Nephron progenitor cell (in vitro differentiated cells): ENCODE measurements at places on chromosomes 7 and 10.

GRCh38 chr7:29120955-29121354 lies 25.4 kb downstream of the CPVL start:
- DNase-seq = no peak
- H3K4me3 ChIP-seq = no peak overlapping the region
- H3K4me1 ChIP-seq = peaks cover 15% of the 10 kb centered on the region

DNA sequence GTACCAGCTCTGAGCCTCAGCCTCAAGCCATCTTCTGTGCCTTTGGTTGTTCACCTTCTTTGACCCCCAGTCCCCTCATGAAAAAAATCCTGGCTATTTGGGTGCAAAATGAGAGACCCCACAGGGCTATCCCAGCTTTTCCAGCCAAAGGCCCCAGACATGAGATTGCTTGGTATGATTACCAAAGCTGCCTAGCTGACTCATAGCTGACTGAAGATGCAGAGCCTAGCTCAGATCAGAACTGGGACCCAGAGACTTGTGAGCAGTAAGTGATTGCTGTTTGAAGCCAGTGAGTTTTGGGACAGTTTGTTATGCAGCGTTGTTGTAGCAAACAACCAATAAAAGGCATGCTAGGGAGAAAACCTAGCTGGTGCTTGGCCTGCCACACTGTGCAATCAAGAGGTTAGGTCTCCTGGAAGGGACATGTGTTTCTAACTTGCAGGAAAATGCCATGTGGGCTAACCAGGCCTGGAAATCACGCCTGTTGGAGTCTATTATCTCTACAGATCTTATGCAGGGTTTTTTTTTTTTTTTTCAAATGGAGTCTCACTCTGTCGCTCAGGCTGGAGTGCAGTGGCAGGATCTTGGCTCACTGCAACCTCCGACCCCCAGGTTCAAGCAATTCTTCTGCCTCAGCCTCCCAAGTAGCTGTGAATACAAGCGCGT lies 48.0 kb upstream of the DAGLB start:
- H3K27ac ChIP-seq = no peak overlapping the region
- H3K36me3 ChIP-seq = no peaks in the 10 kb centered on the region
- H3K27me3 ChIP-seq = peaks cover 25% of the 10 kb centered on the region
- no peaks in the 10 kb centered on the region for H3K4me1 ChIP-seq
- no peak overlapping the region for H3K4me3 ChIP-seq
- no peak for DNase-seq

DNA sequence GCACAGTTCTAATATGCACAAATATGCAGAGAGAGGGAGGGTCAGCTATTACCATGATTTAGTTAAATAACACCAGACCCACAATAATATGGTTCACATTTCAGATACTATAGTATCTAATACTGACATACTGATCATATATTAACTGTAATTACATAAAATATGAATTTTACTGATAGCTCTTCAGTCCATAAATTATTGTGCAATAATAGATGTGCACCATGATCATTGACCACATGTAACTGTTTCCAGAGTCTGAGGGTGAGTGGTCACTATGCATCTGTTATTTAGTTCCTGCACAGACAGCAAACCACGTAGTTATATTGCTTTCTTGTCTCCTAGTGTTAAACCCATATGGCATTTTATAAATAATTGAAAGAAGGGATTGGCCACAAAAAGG lies 29.3 kb downstream of the PPP1R17 start:
- no peak overlapping the region for H3K4me3 ChIP-seq
- no peaks in the 10 kb centered on the region for H3K4me1 ChIP-seq
- peaks cover 17% of the 10 kb centered on the region for H3K36me3 ChIP-seq

GRCh38 chr7:40077849-40078248 lies 56.6 kb downstream of the MPLKIP start:
- H3K4me1 ChIP-seq = no peaks in the 10 kb centered on the region

DNA sequence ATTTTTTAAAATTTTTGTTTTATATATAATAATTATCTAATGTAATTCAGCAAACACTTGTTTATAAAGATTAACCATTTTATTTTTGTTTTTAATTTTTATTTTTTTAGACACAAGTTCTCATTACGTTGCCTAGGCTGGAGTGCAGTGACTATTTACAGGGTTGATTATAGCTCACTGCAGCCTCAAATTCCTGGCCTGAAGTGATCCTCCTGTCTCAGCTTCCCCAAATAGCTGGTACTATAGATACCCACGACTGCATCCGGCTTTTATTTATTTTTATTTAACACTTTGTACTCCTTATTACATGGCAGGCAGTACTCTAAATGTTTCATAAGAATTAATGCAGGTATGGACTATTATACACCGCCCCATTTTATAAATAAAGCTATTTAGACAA lies 288.7 kb downstream of the MDFIC start:
- no peaks in the 10 kb centered on the region for H3K27me3 ChIP-seq
- peaks cover 7% of the 10 kb centered on the region for H3K36me3 ChIP-seq
- H3K4me3 ChIP-seq = no peak overlapping the region
- no peak overlapping the region for H3K27ac ChIP-seq
- DNase-seq = no peak

DNA sequence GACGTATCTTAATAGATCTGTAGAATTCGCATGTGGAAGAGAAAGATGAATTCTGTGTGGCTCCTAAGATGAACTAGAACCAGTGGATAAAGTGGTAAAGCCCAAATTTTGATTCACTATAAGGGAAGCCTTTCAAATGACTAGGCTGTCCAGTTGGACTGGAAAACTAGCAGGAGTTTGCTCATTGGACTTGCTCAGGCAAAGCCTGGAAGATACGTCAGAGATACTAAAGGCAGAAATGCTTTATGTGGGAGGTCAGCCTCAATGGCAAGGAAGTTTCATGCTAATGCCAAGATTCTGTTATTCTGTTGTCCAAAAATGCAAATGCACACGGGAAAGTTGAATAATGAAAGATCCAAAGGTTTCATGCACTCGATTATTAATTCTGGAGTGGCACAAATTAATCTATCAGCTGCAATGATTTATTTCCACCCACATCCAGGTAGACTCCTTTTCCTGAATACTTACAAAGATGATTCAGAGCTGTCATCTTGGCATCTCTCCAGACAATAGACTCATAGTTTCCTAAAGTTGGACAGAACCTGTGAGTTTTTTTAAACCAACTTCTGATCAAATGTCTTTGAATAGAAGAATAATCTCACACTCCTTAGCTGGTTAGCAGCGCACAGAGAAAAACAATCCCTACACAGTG lies 20.5 kb upstream of the PPP1R3C start:
- peaks cover 6% of the 10 kb centered on the region for H3K27me3 ChIP-seq
- no peak overlapping the region for H3K4me3 ChIP-seq
- H3K4me1 ChIP-seq = no peaks in the 10 kb centered on the region
- no peak overlapping the region for H3K27ac ChIP-seq

DNA sequence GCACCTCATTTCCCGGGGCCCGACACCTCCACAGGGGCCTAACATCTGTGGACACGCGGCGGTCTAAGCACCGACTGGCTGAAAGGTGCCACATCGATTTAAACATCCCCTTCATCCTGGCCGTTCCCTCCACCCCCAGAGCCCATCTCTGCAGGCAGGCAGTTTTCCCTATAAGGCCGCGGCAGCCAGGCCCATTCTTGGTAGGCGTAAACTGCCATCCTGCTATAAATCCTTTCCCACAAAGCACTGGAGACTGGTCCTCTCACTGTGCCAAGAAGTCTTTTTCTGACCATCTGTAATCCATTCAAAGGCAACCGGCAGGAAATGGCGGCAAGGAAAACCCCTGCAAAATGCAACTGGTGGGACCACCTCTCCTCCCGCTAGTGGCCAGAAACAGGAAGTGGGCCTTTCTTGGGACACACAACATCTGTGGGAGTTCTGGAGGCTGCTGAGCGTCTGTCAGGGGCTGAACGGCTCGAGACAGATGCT lies 22.4 kb downstream of the ATXN7L1 start:
- DNase-seq = peak; percentile 37
- H3K4me1 ChIP-seq = peaks cover 57% of the 10 kb centered on the region
- peak overlapping the region; percentile 10 for H3K4me3 ChIP-seq
- H3K27me3 ChIP-seq = no peaks in the 10 kb centered on the region

- DNase-seq = no peak
- H3K4me3 ChIP-seq = no peak overlapping the region
- H3K27ac ChIP-seq = peak overlapping the region; percentile 13
- H3K4me1 ChIP-seq = peaks cover 49% of the 10 kb centered on the region
These were observed 7.4 kb downstream of the INPP5A start for GRCh38 chr10:132544744-132545658.

GRCh38 chr10:623014-623413 lies 66.5 kb downstream of the DIP2C start:
- H3K36me3 ChIP-seq = peaks cover 11% of the 10 kb centered on the region
- H3K4me1 ChIP-seq = peaks cover 85% of the 10 kb centered on the region
- no peak for DNase-seq
- H3K4me3 ChIP-seq = no peak overlapping the region

DNA sequence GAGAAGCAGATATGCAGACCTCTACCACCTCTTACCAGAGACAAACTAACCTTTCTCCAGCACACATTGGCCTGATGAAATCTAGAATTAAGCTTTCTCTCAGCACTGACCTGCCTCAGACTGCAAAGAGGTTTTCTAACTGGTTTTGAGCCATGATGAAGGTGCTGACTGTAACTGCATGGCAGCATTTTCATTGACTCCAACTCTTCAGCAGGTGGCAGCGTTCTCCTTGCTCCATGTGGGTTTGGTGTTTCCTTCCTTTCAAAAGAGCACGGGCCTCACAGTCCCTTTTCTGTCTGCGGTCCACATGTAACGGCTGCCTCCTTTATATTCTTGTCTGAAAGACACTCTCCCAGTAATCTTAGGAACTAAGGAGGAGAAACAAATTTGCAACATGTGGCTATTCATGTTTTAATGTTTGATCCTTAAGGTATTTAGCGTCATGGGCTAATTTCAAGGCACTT lies 12.6 kb downstream of the KLLN start:
- no peak overlapping the region for H3K27ac ChIP-seq
- no peaks in the 10 kb centered on the region for H3K27me3 ChIP-seq
- peak; percentile 25 for DNase-seq
- no peak overlapping the region for H3K4me3 ChIP-seq
- no peaks in the 10 kb centered on the region for H3K36me3 ChIP-seq
- no peaks in the 10 kb centered on the region for H3K4me1 ChIP-seq

- peaks cover 9% of the 10 kb centered on the region for H3K4me1 ChIP-seq
- H3K36me3 ChIP-seq = no peaks in the 10 kb centered on the region
- no peak overlapping the region for H3K4me3 ChIP-seq
- DNase-seq = no peak
These were observed 469.3 kb upstream of the KLF6 start for GRCh38 chr10:4254101-4254994.

DNA sequence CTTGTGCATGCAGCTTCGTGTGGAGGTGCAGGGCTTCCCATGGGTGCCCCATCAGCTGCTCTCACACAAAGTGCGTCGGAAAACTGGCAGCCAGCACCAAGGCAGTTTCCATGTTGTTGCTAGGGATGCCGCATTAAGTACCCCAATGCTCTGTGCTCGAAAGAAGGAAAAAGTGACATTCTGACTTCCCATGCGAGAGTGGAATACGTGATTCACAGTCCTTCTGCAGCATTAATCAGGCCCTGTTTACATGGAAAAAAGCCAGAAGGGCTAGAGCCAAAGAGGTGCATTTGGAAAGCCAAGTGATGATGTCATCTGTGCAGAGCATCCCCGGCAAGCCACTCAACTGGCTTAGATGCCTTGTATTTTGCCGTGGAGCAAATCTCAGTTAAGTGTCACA lies 258.3 kb downstream of the GATA3 start:
- DNase-seq = no peak
- H3K4me1 ChIP-seq = no peaks in the 10 kb centered on the region
- no peak overlapping the region for H3K4me3 ChIP-seq
- no peak overlapping the region for H3K27ac ChIP-seq
- H3K36me3 ChIP-seq = no peaks in the 10 kb centered on the region

DNA sequence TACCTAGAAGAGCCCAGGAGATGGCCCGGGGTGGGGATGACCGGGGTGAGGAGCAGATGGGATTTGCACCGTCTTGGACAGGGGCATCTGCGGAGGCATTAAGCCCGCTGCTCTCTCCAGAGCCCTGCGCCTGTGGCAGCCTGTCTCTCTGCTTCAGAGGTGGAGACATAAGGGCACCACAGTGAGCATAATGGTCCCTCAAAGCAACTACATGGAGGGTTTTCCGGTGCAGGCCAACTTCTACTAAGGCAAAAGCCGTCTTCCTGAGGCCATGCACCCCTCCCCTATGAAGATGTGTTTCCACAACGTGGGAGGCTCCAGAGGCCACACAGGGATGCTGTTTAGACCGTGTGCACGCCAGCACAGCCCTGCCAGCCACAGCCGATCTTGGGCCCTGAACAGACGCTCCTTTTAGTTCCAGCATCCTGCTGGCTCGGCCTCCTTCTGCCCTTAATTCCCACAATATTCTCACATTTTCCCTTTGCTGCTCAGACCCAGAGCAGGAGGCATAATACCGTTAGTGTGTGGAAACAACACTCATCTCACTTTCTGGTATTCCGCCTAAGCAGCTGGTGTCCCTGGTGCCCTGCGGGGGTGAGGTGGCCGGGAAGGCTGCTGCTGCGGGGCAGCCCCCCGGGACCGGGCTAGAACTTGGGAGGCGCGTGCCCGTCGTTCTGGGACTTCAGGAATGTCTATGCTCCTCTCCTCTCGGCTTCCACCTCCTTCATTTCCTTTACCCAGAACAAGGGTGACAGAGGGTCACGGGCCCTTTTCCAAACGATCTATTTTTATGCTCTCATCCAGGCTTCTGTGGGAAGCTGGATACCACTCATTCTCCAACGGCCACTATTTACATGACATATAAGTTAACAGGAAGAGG lies 266.9 kb downstream of the TNS3 start:
- peak overlapping the region; percentile 95 for H3K27ac ChIP-seq
- H3K36me3 ChIP-seq = peaks cover 54% of the 10 kb centered on the region
- DNase-seq = peak; percentile 29
- peak overlapping the region; percentile 58 for H3K4me3 ChIP-seq
- peaks cover 56% of the 10 kb centered on the region for H3K4me1 ChIP-seq

DNA sequence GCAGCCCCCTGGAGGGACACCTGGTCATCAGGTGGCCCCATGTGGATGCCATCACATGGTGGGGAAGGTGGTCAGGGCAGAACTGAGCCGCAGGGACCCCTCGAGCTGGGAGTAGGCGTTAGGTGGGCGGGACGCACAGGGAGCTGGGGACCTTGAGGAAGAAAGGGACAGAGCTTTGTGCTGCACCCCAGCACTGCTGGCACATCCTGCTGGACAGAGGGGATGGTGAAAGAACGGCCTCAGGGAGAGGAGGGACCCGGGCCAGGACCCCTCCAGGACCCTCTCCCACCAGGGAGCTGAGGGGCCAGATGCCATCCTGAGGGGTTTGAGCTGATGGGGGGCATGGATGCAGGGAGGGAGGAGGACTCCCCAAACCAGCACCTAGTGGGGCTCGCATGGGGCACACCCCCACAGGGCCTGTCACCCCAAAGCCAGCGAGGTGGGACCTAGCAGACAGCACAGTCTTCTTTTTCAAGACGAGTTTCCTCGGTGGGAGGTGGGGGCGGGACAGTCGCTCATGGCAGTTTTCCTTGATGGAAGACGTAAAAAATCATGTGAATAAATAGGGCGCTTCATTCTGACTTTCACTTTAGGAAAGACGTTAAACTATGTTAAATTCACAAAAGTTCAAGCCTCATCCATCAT lies 43.3 kb downstream of the STK32C start:
- H3K36me3 ChIP-seq = no peaks in the 10 kb centered on the region
- H3K4me1 ChIP-seq = peaks cover 71% of the 10 kb centered on the region
- DNase-seq = no peak
- no peak overlapping the region for H3K27ac ChIP-seq
